ENCODE measurements at places on chromosomes 5 and 9. TPM values are rescaled to one million over a fixed set of nuclear protein-coding genes. Genes with fewer than 3 reads are reported as not detected.

Gene ACOT12
- total RNA-seq = 0.17 TPM

Gene ANXA2R
- total RNA-seq = 5.7 TPM

Gene ASS1
- 62.2 TPM for total RNA-seq

Gene OR1J2
- total RNA-seq = not detected

Gene RACK1
- total RNA-seq = 4,132 TPM

Gene ST8SIA4
- total RNA-seq = 0.09 TPM

Gene TRIM14
- 0.94 TPM for total RNA-seq

All from bronchial smooth muscle cell (primary cell).